Stimulated activated memory B cell treated with anti-CD40 and anti-IgM and Interleukin-4, amounts not matched to agents 10 μg/mL and 1 μg/mL and 100 μg/mL, for 72 hours (primary cell): ENCODE measurements at places on chromosomes 2 and 18.

DNA sequence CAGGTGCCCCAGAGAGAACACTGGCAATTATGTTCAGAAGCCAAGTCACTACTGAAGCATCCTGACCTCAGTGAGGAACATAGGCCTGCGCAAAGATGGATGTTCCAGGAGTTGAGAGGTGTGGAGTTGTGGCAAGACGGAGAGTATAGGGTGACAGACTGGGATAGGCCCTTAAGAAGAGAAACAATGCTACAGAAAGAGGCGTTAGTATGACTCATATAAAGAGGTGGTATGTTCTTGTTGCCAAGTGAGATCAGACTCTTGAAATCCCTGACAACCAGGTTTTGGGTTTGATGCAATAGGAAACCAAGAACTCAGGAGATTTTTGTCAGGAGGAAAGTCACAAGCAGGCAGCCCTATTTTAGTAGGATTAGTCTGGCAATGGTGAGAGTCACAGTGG lies 185.6 kb downstream of the RIT2 start:
- no peak for ATAC-seq

DNA sequence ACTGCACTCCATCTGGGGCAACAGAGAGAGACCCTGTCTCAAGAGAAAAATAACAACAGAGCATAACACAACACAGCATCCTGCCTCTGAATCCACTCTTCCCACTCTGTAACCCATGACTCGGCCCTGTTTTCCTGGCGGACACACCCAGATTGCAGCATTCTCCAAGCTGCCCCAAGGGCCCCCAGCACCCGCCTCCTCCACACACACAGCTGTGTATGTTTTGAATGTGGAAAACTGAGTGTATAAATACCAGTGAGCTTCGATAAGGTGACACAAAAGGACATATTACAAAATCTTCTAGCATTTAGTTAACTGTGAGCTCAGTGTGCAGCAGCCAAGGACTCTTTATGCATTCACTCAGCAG lies 13.0 kb downstream of the IMPA2 start:
- no peak for ATAC-seq

DNA sequence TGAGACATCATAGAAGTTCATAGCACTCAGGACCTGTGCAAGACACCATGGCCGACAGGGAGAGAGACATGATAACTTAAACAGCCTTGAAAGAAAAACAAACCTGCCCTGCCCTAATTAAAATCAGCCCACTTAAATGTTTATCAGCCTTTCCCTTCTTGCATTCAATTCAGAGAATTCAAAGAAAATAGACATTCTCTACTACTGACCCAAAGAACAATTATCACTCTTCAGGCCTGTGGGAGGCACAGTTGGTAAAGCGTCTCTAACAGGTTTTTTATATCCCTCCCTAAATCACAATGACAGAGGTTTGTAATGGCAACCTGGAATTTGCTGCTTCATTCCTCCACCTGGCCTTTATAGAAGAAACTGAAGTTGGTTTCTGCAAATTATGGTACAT lies 1.7 kb downstream of the CDK15 start:
- ATAC-seq = no peak

- no peak for ATAC-seq
Observed at GRCh38 chr2:171852366-171852888, 41.6 kb downstream of the SLC25A12 start.

DNA sequence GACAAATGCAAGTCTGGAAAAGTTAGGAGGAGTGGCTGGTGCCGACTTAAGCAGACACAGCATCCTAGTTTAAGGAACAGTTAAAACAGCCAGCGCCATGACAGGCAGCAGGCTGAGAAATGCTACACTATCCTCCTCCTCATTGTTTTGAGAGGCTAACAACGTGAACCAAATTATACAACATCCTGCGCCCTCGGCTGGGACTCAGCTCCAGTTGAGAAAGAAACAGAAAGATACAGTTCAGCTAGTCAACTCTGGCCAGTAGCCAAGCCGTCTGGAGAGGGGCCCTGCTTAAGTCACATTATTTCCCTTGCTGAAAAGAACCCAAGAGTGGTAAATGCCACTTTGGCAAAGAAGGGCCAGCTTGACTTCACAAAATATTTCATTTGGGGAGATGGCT lies 90.2 kb downstream of the BCL11A start:
- ATAC-seq = no peak

DNA sequence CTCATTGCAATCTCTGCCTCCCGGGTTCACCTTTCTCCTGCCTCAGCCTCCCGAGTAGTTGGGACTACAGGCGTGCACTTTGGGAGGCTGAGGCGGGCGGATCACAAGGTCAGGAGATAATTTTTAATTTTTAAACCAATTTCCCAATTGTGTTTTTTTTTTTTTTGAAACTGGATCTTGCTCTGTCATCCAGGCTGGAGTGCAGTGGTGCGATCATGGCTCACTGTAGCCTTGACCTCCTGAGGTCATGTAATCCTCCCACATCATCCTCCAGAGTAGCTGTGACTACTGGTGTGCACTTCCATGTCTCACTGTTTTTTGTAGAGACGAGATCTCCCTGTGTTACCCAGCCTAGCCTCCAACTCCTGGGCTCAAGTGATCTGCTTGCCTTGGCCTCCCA lies 49.3 kb downstream of the GLS start:
- ATAC-seq = no peak

DNA sequence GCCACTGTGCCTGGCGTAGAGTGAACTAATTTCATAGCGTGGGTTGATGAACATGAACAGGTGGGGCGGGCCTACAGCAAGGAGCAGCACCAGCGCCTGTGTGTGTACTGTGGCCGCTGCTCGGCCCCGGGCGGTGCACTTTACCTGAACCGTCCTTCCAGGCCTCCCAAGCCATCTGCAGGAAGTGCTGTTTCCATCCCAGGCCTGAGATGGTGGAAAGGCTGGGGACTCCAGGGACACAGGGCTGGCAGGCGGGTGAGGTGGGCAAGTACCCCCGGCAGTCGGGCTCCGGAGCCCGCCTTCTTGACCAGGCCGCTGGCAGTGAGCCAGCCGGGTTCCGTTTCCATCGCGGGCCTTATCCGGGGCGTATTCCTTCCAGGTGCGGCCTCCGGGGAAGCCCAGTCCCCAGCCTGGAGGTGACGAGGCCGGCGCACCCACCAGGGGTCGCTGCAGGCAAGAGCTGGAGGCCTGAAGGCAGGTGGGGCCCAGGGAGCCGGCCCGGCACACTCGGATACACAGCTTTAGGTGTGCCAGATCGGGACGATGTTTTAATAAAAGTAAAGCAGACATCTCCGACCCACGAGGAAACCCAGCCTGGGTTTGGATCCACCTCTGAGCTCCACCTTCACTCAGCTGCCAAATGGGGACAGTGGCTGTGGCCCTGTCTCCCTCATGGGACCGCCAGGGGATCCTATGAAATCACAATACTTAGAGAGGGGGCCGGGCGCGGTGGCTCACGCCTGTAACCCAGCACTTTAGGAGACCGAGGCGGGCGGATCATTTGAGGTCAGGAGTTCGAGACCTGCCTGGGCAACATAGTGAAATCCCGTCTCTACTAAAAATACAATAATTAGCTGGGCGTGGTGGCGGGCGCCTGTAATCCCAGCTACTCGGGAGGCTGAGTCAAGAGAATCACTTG lies 22.7 kb upstream of the PDIA6 start:
- ATAC-seq = peak; percentile 79

DNA sequence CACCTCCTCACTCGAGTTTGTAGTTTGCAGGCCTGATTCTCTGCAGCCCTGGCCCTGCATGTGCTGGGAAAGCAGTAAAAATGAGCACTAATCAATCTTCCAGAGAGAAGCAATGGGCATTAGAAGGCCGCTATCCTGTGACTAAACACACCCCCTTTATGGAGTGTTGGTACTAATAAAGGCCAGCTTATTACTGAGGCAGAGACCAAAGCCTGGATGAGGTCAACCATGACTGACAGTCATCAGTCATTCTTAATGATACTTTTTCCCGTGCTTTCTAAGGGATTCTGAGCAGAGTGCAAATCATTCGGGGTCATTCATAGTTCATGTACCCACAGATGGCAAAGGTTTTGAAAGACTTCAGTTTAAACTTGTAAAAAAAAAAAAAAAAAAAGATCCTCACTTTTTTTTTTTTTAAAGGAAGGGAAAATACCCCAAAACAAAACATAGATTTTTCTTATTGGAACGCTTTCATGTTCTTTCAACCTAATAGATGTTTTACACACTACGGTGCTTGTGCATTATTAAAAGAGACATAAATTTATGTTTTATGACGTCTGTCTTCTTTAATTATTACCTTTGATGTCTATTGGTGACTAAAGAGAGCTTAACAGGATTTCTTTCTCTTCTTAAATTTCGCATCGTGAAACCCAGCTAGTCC lies 13.2 kb downstream of the TSHZ1 start:
- no peak for ATAC-seq

GRCh38 chr2:54074606-54075341 lies 40.6 kb upstream of the ACYP2 start:
- no peak for ATAC-seq

- ATAC-seq = no peak
Observed at GRCh38 chr18:68121826-68122225, 593.1 kb downstream of the TMX3 start.

DNA sequence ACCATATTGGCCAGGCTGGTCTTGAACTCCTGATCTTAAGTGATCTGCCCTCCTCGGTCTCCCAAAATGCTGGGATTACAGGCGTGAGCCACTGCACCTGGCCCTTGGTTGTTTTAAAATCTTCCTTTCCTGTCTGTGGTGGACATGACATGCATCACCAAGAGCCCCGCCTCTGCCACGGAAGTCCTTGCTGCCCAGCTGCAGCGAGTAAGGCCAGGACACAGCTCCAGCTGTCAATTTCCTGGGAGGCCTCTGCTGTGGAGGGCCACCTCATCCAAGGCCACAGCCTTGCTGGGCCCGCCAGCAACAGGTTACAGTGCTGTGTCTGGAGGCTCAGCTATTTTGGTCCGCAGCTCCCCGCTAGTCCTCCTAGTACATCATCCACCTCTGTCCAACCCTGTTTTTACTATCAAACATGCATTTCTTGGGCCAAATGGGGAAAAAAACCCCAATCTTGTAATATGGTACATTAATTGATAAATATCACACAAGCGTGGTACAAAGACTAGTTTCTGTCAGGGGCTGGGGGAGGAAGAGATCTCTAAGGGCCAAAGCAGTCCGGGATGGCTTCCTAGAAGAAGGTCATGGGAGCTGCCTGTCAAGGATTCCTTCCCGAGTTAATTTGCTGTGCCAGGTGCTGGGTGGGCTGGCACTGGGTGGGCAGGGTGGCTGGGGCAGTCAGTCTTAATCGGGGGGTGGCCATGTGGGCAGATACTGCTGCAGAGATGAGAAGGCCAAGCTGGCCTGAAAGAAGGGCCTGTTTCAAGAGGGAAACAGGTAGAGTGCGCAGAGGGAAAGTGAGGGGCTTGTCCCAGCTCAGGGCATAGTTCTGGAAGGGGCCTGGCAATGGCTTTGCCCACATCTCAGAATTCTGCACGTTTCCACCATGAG lies 100.5 kb downstream of the INHBB start:
- ATAC-seq = no peak

DNA sequence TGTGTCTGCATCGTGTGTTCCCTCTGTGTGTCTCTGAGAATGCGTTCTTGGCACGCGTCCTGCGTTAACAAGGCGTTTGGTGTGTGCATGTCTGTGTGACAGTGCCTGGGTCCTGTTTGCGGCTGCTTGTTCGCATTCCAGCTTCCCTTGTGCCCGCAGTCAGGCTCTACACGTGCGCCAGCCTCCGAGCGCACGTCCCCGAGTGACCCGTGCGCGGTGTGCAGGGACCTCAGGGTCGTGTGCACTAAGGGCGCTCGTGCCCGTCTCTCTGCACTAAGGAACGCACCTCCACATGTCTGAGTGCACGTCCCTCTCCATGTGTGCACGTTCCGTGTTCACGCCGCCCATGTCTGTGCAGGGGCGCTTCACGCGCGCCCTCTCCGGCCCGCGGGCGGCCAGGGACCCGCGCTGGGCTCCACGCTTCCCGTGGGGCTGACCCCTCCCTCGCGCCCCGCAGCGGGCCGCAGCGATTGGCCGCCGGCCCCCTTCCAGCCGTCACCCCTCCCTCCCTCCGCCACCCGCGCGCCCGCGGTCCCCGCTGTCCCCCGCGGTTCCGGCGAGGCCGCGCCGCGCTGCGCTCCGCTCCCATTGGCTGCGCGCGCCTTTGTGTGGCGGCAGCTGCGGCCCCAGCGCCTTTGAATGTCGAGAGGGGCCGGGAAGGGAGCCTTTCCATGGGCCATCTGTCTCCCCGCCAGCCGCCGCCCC lies 229.4 kb downstream of the HAUS1 start:
- ATAC-seq = no peak

DNA sequence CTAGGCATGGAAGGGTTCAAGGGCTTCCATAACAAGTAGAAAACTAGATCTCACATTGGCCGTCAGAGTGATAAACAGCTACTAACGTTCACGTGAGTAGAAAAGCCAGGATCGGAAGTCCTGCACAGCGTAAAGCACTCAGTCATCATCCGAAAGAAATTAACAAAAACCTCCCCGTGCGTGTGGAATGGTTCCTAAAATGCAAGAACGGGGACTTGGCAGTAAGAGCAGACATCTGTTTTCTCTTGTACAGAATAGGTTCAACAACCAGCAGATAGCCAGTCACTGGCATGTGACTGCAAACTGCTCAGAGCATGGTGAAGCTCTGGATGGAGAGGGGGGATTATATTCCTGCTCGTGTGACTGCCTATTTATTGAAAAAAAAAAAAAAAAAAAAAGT lies 106.9 kb upstream of the ITGB6 start:
- ATAC-seq = no peak

DNA sequence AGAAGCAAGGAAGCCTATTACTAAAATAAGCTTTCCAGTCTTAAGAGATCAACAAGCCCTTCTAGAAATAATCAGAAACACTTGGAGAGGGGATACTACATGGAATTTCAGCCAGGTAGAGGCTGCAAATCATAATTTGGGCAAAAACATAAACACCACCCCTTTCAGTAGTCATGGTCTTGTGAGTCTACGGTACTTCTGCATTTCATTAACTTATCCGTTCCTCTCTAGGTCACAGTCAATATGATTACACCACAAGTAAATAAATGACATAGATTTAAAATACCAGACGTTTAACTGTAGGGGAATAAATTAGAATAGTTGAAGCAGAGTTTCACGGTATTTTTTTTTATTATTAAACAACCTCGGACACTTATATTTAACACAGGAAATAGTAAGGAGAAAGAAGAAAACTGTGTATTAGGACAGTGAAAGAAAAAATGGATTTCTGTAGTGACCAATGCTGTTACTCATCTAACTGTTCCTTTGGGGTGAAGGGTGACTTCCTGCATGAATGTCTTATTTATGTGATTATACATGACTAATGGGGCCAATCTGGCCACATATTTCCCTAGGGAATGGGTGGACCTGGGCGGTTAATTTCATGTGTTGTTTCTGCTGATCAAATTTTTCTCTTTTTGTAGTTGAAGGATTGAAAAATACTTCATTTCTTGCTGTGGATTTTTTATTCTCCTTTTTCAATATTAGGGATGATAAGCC lies 456.6 kb upstream of the UBE2E3 start:
- ATAC-seq = no peak

GRCh38 chr2:172555272-172555521 lies 693 bp upstream of the PDK1 start:
- no peak for ATAC-seq

DNA sequence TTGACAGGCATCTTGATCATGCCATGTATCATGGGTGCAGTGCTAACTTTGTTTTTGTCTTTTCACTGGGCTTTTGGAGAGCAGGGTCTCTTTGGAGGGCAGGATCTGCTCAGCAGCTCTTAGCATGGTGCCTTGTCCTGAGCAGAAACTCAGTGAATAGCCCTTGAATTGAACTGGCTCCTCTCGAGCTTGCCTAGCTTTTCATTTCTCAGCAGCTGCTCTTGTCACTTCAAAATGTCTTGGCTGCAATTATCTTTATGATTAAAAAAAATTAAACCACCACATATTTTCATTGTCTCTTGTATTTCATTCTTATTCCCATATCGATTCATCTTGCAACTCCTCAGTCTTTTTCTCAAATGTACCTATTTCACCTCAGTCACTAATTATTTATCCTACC lies 50.5 kb downstream of the CCDC85A start:
- ATAC-seq = no peak

GRCh38 chr18:41647914-41648313 lies 307.1 kb upstream of the PIK3C3 start:
- no peak for ATAC-seq
